ENCODE measurements at places on chromosomes 3 and 15.

- no peak for DNase-seq
Observed at GRCh38 chr15:84398763-84399701, 163.5 kb downstream of the GOLGA6L4 start.

DNA sequence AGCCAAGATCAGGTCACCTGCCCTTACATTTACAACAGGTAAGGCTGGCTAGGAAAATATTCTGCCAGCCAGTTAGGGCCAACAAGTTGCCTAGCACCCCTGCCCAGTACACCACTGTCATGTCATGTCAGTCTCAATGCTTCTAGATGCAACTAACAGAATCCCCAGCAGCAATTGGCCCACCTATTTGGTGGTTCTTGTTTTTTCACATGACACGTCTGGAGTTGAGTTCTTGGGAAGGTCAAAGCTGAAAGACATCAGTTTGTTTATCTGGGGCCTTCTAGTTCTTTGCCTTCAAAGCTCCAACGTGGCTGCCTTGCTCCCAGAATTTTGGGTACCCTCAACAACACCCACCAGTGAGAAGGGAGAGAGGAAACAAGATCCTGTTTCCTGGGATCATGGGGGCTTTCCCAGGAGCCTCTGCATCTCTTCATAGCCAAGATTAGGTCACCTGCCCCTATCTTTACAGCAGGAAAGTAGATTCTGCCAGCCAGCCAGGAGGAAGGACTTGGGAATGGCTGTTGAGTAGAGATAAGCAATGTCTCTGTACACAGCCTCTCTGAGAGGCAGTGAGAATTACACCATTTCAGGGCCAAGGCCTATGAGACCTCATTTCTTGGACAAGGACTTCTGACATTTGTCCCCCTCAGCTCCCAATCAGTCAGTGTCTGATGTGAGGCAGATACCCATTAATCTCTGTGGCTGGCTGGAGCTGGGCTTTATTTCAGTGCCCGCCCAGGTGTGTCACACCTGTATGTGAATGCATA lies 8.6 kb downstream of the GPX1 start:
- no peak for DNase-seq

DNA sequence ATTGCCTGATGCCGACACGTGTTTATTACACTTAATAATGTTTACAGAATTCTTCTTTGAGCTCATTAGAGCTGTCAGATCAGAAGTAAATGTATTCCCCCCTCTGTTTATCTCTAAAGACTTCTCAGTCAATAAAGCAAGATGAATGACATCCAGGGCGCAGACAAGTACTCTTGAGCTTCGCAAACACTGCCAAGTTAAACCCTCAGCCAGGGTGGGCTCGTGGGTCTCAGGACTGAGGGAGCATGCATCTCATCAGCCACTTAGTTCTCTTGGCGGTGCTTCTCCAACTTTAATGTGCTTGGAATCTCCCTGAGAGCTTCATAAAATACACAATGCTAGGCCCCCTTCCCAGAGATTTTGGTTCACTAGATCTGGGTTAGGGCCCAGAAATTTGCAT lies 333.9 kb upstream of the THRB start:
- no peak for DNase-seq

GRCh38 chr3:65796676-65797075 lies 242.0 kb downstream of the MAGI1 start:
- DNase-seq = no peak

DNA sequence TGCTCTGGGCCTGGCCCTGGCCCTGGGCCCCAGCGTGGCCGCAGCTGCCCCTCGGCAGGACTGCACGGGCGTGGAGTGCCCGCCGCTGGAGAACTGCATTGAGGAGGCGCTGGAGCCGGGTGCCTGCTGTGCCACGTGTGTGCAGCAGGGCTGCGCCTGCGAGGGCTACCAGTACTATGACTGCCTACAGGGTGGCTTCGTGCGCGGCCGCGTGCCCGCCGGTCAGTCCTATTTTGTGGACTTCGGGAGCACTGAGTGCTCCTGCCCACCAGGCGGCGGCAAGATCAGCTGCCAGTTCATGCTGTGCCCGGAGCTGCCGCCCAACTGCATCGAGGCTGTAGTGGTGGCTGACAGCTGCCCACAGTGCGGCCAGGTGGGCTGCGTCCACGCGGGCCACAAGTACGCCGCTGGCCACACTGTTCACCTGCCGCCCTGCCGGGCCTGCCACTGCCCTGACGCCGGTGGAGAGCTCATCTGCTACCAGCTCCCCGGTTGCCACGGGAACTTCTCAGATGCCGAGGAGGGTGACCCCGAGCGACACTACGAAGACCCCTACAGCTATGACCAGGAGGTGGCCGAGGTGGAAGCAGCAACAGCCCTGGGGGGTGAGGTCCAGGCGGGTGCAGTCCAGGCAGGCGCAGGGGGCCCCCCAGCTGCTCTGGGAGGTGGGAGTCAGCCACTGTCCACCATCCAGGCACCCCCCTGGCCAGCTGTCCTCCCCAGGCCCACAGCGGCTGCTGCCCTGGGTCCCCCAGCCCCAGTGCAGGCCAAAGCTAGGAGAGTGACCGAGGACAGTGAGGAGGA lies 21.7 kb downstream of the FBLN2 start:
- no peak for DNase-seq

GRCh38 chr3:4994823-4995499 lies 15.7 kb downstream of the BHLHE40 start:
- peak; percentile 98 for DNase-seq

DNA sequence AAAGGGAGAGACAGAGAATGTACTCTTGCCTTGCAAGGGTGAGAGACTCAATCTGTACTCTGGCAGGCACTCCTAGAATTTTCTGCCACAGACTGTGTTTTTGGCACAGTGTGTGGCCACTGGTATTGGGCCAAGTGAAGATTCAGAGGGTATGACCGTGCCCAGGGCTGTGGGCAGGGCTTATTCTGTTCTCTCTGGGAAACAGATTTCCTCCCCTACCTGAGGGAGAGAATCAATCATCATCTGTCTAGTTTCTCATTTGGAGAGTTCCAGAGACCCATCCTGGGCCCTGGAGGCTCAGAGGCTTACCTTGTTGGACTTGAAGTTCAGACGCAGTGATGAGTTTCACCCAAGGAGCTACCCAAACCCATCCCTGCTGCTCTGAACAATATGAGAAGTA lies 28.2 kb downstream of the CSTA start:
- DNase-seq = no peak

DNA sequence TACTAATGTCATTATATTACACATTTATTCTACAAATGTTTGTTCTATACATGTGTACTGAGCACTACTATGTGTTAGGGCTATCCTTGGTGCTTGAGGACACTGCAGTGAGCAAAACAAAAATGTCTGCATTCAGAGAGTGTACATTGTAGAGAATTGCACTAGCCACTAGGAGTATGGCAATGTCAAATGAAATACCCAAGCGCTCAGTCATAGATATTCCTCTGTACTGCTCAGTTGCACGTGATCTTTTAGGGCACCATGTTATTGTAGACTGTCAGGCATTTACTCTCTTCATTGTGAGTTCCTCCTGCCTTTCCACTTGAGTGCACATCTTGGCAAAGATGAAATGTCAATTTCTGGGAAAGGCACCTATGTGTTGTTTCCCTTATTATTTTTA lies 36.8 kb downstream of the FNDC3B start:
- peak; percentile 79 for DNase-seq

DNA sequence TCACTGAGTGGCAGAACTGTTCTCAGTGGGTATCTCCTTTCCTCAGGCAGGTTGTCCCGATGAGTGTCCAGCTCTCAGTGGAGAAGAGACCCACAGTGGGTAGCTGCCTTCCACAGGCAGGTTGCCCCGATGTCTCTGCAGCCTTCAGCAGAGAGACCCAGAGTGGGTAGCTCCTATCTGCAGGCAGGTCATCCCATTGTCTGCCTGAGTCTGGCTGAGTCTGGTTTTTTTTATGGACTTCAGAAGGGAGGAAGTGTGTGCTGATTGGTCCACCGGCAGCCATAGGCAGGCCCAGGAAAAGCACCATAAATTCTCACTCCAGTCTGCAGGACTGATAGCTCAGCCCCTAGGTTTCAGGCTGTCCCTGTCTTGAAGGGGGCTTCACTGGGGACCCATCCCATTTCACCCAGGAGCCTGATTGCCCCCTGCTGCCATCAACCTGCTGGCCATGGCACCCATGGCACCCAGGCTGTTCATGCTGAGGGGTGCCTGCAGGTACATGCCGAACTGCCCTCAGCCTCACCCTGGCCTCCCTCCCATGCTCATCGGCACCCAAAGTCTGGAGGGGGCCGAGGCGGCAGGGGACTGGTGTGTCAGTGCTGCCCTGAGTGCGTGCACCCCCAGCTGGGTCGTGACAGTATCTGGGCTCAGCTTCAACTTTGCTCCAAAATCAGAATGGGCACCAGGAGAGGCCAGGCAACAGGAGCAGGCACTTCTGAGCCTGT lies 3.6 kb upstream of the LIMD1 start:
- DNase-seq = no peak

DNA sequence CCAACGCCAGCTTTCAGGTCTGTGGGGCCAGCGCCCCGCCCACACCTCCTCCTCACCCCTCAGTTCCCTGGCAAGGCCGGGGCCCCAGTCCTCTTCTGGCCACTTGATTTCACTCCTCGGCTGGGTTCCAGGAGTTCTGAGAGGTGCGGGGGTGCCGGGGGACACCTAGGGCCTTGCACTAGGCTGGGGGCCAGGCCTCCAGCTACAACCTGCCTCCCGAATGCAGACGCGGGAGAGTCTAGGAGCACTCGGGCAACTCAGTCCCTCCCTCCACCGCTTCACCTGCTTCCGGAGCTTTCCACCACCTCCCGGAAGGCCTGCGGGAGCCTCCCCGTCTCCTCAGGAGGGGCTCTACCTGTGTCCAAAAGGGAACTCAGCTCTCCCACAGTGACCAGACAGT lies 35.6 kb downstream of the TNK2 start:
- DNase-seq = no peak

GRCh38 chr3:156819842-156820691 lies 6.1 kb upstream of the LEKR1 start:
- no peak for DNase-seq

DNA sequence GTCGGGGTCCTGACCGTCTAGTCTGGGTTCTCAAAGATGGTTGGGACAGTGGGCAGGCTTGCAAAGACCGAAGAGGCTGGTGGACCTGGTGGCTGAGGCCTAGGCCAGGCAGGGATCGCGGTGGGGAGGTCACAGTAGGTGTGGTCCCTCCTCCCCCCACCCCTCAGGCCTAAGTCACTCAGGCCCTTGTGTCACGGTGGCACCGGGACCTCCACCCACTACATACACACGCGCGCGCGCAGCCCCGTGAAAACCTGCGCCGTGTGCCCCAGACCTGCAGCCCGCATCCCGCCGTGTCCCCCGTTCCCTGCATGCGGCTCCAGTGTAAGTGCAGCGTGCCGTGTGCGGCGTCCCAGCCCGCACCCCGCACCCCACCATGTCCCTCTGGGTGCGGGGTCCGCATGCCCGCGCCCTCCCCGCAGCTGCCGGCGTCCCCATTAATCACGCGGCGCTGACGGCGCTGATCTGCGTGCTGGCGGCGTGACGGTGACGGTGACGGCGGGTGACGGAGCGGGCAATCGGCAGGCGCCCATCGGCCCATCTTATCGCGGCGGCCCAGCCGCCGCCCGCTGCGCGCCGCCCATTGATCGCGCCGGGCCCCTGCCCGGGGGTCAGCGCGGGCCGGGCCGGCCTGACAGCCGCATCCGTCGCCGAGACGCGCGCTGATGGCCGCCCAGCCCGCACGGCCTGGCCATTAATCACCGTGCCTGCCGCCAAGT lies 24.4 kb downstream of the SEC61A1 start:
- DNase-seq = no peak

GRCh38 chr3:64880916-64881315 lies 193.1 kb upstream of the ADAMTS9 start:
- no peak for DNase-seq

GRCh38 chr15:71154607-71155200 lies 39.4 kb downstream of the THSD4 start:
- peak; percentile 54 for DNase-seq

GRCh38 chr3:194938845-194939531 lies 253.3 kb downstream of the FAM43A start:
- DNase-seq = no peak

DNA sequence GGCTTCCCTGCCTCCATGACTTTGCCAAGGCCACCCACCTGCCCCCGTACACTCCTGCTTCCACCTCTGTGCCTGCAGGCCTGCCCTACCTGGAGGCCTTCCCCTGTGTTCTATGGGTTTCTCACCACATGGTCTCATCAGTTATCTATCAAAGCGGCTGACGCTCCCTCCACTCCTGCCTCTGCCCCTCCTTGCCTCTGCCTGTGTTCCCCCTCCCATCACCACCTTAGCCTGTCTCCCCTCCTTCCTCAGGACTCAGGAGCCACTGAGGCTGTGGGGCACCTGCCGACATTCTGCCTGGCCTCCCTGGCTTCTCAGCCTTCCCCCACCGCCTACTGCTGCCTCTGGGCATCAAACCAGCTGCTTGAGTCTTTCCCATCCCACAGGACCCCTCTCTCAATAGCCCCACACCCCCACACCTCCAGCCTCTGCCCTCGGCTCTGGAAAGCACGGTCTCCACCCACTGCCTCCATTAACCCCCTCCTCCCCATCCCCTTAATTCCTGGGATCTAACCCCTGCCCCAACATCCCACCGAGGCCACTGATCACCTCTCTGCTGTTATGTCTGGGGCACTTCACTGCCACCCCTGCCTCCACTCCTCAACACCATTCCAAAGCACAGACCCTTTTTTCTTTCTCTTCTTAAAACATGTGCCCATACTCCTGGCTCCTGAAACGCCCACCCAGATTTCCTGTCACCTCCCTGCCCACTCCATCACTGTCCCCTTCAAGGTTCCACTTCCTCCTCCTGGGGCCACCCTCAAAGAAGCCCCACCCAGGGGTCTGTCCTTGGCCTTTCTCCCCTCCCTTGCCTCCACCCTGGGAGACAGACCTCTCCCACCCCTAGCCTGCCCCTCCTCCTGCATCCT lies 24.4 kb upstream of the CYP11A1 start:
- no peak for DNase-seq

DNA sequence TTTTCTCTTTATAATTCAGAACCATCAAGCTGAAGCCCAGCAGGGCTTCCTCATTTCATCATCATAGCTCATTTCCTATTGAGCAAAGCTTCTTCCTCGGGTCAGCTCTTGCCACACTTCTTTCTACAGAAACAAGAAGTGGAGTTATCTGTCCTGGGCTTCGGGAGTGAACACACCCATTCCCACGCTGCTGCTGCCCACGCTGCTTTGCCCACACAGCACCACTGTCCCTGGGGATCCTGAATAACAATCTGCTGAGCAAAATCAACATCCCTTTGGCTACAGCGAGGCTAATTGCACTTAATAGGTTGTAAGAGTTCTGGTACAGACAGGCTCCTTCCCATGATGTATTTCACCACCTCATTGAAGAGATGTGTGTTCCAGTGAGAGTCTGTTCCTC lies 23.7 kb downstream of the CEP19 start:
- peak; percentile 15 for DNase-seq

- no peak for DNase-seq
Observed at GRCh38 chr3:114057011-114057347, 442 bp downstream of the QTRT2 start.

- DNase-seq = no peak
Observed at GRCh38 chr15:32766101-32766500, 48.3 kb downstream of the GREM1 start.
